ENCODE measurements at places on chromosomes 12 and 14.

GRCh38 chr12:97075934-97076630 is 169.0 kb downstream of the NEDD1 start:
- DNase-seq, result no peak

- no peak for DNase-seq
Measured at GRCh38 chr12:94336211-94336925, 123.3 kb downstream of the CEP83 start.

DNA sequence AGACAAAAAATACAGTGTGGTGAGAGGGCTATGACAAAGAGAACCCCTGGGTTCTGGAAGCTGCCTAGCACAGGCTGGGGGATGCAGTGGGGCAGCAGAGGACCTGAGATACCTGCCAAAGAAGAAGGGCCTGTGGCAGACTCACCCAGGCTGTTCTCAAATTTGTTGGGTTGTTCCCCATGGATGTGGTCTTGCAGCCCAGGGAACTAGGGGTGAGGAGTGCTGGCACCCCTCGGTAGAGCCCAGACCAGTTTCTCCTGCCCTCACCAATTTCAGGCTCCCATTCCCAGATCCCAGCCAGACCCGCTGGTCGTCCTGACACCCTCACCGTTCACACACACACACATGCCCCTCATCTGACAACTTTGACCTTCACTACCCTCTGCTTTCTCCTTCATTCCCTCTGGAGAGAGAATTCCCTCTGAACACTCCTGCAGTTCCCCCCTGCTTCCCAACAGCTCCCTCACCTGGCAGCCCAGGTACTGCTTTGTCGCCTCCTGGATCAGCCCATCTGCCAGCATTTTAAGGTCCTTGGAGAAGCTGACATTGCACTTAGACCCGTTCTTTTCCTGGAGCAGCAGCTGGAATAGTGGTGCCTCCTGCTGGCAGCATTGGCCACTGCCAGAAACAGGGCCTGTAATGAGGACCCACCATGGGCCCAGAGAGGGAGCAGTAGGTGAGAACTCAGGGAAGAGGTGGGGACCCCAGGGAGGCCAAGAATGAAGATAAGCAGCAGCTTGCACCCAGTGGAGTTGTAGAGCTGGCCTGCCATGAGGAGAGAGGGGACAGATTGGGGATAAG is 5.9 kb upstream of the GDF11 start:
- DNase-seq, result no peak

DNA sequence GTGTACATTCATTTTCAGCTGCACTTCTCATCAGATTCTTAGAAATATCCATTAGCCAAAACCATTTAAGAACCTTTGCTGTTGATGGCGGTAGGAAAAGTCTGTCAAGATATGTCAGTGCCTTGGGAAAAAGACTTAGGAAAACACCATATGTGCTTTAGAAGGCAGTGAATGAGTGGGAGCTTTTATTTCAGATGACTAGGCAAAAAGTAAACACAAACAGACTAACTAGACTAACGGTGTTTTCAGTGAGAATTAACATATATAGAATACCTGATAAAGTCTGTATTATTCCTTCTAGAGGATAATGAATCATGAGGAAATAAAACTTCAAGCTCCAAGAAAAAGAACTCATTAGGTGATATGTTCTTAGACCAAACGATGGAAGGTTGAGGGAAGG is 418.9 kb downstream of the NAV3 start:
- no peak for DNase-seq

GRCh38 chr12:131418121-131418520 is 292.8 kb upstream of the SFSWAP start:
- DNase-seq, result no peak

DNA sequence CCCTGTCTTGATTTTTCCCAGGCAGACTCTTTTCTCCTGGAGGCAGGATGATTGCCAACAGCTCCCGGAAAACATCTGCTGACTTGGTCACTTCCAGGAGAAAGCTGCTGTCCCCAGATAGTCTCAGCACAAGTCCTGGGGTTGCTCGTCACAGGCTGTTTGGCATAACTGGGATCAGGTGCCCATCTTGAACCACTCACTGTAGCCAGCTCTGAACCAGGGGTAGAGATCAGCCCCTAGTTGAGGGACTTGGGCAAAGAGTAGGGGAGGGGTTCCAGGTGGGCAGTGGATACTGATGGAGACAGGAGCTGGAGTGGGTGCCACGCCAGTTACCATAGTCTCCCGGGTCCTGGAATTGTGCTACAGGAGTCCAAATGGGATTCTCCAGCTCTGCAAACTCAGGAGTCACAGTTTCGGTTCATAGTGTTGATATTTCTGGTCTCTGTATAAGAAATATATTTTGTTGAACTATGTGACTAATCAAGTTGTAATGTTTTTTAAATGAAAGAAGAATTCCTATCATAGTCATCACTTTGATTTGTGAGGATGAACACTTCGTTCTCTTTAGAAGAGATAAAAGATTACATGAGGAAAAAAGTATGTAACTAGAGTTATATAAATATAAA is 1154.5 kb downstream of the AACS start:
- DNase-seq, result no peak

DNA sequence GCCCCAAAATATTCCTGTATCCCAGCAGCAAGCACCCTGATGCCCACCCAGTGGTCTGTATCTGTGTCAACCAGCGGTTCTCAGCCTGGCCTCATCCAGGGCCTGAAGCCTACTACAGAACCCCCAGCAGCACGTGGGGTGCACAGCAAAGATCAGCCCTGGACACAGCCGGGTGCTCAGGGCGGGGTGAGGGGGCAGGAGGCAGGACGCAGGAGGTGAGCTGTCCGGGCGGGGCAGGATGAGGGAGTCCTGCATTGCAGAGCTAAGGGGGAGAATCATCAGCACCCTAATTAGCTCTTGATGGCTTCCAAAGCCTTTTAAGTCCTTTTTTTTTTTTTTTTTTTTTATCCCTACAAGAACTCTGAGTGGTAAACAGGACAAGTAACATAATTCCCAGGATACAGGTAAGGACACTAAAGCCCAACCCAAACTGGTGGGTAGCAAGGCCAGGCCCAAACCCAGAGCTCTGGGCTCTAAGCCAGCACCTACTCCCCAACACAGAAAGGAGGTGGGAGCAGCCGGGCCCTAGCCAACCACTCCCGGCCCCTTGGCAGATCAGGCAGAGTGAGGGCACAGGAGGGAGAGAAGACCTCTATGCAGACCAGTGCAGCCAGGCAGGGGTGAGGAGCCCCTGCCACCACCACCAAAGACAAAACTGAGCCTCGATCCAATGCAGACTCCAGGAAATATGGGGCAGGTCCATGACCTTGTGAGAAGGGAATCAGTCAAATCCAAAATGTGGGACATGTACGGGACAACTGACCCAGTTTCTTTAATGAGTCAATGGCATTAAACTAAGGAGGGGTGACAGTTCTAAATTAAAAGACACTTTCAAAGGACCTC is 32.3 kb upstream of the EIF5 start:
- DNase-seq, result no peak

DNA sequence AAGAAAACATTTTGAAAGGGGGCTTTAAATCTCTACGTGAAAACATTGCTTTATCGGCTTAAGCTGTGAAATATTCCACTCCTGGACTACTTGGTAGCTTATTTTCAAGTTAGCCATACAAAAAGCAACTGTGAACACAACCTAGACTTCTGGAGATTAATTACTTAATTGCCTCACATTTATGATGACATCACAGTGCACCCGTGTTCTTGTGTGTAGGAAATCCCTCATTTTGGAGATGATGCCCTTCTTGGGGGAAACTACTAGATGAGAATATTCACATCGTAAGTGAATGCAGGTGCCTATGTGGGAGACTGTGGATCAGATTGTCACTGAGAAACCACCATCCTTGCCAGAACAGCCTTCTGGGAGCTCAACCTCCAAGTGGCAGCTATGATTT is 10.5 kb upstream of the B4GALNT3 start:
- DNase-seq, result no peak

DNA sequence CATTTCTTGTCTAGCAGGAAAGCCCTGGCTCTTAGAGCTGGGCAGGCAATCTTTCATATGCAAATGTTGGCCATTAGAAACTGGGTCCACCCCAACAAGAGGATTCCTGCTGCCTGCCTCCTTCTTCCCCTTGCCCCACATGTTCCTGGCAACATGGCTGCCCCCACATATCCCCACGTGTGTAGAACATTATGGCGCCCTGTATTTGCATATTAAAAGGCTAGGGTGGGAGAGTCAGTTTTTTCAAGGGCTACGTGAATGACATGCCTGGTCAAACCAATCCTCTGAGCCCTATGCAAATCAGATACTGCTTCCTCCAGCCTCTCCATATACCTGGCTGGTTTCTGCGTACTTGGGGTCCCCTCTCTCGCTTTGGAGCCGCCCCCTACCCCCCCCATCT is 514.0 kb downstream of the FUT8 start:
- no peak for DNase-seq
